ENCODE measurements at places on chromosomes 13 and 19. TPM values are rescaled to one million over a fixed set of nuclear protein-coding genes. Genes with fewer than 3 reads are reported as not detected.

- no peaks in the 10 kb centered on the region for H3K27me3 ChIP-seq
- H3K4me1 ChIP-seq = no peaks in the 10 kb centered on the region
- no peaks in the 10 kb centered on the region for H3K36me3 ChIP-seq
- no peak overlapping the region for H3K4me3 ChIP-seq
- H3K27ac ChIP-seq = no peak overlapping the region
Measured at GRCh38 chr13:76741624-76742023, 144.6 kb downstream of the KCTD12 start.

GRCh38 chr13:90979059-90979458 lies 368.4 kb upstream of the MIR17HG start:
- H3K4me1 ChIP-seq = no peaks in the 10 kb centered on the region
- no peak overlapping the region for H3K27ac ChIP-seq
- no peaks in the 10 kb centered on the region for H3K36me3 ChIP-seq
- H3K4me3 ChIP-seq = no peak overlapping the region
- DNase-seq = no peak

GRCh38 chr19:5961969-5962945 lies 15.7 kb downstream of the RANBP3 start:
- H3K27ac ChIP-seq = peak overlapping the region; percentile 86
- no peaks in the 10 kb centered on the region for H3K4me1 ChIP-seq
- no peak for DNase-seq
- H3K27me3 ChIP-seq = no peaks in the 10 kb centered on the region
- H3K36me3 ChIP-seq = no peaks in the 10 kb centered on the region

DNA sequence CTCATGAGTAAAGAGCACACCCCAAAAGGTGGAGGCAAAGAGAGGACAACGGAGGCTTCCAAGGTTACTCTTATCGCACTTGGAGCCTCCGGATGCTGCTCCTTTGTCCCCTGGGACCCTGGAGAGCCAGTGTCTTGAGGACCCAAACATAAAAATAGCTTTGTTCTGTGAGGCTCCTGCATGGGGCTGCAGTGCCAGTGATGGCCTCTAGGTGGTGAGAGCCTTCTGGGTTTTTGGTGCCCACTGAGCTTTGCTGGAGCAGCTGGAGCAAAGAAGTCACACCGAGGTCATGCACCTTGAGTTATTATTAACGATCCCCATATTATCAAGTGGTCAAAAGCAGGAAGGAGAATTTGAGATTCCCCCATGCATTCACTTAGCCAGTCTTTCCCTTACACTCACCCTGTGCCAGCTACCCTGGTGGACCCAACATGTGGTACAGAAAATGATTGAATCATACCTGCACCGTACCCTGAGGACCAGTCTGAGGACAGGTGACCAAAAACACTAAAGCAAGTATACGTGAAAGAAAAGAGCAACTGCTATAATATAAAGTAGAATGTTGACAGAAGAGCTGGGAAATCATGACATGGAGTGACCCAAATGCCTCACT lies 41.5 kb downstream of the ZNF682 start:
- H3K4me1 ChIP-seq = no peaks in the 10 kb centered on the region
- DNase-seq = no peak
- no peak overlapping the region for H3K27ac ChIP-seq
- no peaks in the 10 kb centered on the region for H3K27me3 ChIP-seq

- H3K4me3 ChIP-seq = no peak overlapping the region
- DNase-seq = no peak
- H3K4me1 ChIP-seq = no peaks in the 10 kb centered on the region
- no peaks in the 10 kb centered on the region for H3K27me3 ChIP-seq
Measured at GRCh38 chr13:26914624-26915023, 154.0 kb upstream of the GPR12 start.

DNA sequence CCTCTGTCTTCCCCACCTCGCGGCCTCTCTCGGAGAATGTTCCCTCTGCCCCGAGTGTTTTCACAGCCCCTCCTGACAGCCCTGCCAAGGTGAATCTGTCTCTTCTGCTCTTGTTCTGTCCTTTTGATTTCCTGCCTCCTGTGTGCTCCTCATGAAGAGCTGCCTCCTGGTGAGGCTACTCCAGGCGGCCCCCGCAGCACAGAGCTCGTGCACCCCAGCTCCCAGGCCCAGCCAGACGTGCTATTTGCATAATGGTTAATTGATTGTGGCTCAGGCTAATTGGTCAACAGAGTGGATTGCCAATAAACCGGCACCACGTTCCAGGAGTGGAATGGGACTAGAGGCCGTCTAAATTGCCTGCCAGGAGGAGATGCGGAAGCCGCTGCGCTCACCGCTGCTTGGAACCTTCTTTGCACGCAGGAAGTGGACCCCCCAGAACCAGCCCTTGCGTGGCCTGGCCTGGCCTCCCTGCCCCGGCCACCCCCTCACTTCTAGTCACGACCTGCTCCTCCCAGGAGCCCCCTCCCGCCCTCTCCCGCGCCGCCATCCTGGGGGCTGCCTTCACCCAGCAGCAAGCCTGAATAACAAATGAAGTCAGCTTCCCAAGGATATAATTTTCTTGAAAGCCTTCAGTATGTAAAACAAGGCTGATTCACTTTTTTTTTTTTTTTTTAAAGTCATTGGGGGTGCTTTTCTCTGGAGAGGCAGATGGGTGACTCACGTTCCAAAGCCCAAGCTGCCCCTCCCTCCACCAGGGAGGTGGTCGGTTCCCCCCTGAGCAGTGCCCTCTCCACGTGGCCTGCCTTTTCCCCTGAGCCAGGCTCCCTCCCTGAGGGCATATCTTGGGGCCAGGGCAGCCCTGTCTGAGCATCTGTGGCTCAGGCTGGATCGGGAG lies 144.0 kb downstream of the KDM4B start:
- H3K4me3 ChIP-seq = no peak overlapping the region
- no peaks in the 10 kb centered on the region for H3K27me3 ChIP-seq
- DNase-seq = no peak
- H3K4me1 ChIP-seq = peaks cover 25% of the 10 kb centered on the region

DNA sequence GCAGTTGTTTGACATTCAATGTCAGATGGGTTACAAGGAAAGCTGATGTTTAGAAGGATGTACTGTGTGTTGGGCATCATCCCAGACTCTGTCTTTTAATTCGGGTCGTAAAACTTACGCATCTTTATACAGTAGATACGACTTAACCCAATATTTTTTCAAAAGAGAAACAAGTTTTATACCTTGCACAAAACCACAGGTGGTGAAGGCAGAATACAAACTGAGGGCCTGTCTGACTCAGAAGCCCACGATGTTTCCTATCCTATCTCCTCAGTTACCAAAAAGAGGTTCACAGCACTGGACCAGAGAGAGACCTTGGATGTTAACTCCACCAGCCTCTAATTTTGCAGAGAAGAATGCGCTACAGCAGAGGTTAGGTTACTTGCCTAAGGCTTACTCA lies 477.0 kb downstream of the FOXO1 start:
- DNase-seq = no peak
- no peaks in the 10 kb centered on the region for H3K4me1 ChIP-seq
- no peak overlapping the region for H3K4me3 ChIP-seq
- H3K36me3 ChIP-seq = no peaks in the 10 kb centered on the region
- peak overlapping the region; percentile 84 for H3K27ac ChIP-seq

GRCh38 chr13:66071029-66071428 lies 1159.1 kb downstream of the PCDH9 start:
- no peaks in the 10 kb centered on the region for H3K27me3 ChIP-seq
- no peak overlapping the region for H3K27ac ChIP-seq
- DNase-seq = no peak
- no peaks in the 10 kb centered on the region for H3K4me1 ChIP-seq
- no peak overlapping the region for H3K4me3 ChIP-seq

DNA sequence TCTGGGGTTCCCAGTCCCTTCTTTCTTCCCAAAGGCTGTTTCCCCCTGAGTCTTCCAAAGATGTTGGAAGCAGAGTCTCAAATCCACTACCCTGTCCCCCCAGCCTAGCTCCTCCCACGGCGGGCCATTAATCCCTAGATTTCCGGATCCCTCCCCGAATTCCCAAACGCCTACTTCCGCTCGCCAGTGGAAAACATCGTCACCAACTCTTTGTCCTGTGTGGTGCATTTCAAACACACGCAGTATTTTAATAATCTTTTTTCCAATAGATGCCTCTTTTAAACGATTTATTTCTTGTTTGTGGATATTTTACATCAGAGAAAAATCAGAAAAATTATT lies 610 bp downstream of the ZNF791 start:
- peak overlapping the region; percentile 99 for H3K27ac ChIP-seq
- H3K4me1 ChIP-seq = peaks cover 34% of the 10 kb centered on the region
- peak; percentile 86 for DNase-seq
- H3K4me3 ChIP-seq = peak overlapping the region; percentile 95

GRCh38 chr19:11479898-11480714 lies 740 bp downstream of the ELAVL3 start:
- peak overlapping the region; percentile 34 for H3K4me3 ChIP-seq
- no peak for DNase-seq
- peaks cover 14% of the 10 kb centered on the region for H3K27me3 ChIP-seq
- H3K27ac ChIP-seq = no peak overlapping the region
- no peaks in the 10 kb centered on the region for H3K36me3 ChIP-seq

- no peak overlapping the region for H3K4me3 ChIP-seq
- peaks cover 14% of the 10 kb centered on the region for H3K4me1 ChIP-seq
- H3K36me3 ChIP-seq = no peaks in the 10 kb centered on the region
- DNase-seq = no peak
Measured at GRCh38 chr13:51906581-51906980, 44.8 kb downstream of the CCDC70 start.

GRCh38 chr19:56927294-56927693 lies 86.8 kb upstream of the PEG3 start:
- DNase-seq = no peak
- no peaks in the 10 kb centered on the region for H3K4me1 ChIP-seq
- no peak overlapping the region for H3K27ac ChIP-seq
- no peaks in the 10 kb centered on the region for H3K36me3 ChIP-seq
- H3K27me3 ChIP-seq = no peaks in the 10 kb centered on the region

GRCh38 chr19:8457827-8458226 lies 13.1 kb downstream of the HNRNPM start:
- H3K36me3 ChIP-seq = peaks cover 24% of the 10 kb centered on the region
- H3K27ac ChIP-seq = peak overlapping the region; percentile 15

GRCh38 chr19:54434112-54434872 lies 14.7 kb upstream of the LENG8 start:
- H3K4me3 ChIP-seq = no peak overlapping the region
- H3K27ac ChIP-seq = no peak overlapping the region
- no peak for DNase-seq
- no peaks in the 10 kb centered on the region for H3K27me3 ChIP-seq
- H3K36me3 ChIP-seq = no peaks in the 10 kb centered on the region
- no peaks in the 10 kb centered on the region for H3K4me1 ChIP-seq

- H3K4me1 ChIP-seq = no peaks in the 10 kb centered on the region
- DNase-seq = no peak
- H3K27me3 ChIP-seq = no peaks in the 10 kb centered on the region
- no peak overlapping the region for H3K4me3 ChIP-seq
- no peak overlapping the region for H3K27ac ChIP-seq
- H3K36me3 ChIP-seq = no peaks in the 10 kb centered on the region
Measured at GRCh38 chr13:63696055-63696454, 2280.4 kb upstream of the PCDH20 start.

DNA sequence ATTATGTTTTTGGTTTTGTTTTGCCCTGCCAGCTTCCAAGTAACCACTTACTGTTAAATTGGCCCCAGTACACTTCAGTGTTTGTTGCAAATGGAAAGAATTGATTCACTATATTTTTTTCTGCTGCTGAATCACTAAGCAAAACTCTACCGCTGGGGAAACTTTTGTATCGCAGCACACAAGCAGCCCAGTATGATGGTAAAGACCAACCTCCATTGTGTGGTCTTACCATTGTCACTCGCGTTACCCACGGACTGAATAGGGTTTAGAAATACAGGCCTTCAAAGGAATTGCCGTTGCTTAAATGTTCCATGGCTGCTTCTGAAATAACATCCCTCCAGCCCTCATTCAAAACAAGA lies 7.9 kb downstream of the SPATA13 start:
- H3K27me3 ChIP-seq = no peaks in the 10 kb centered on the region
- no peaks in the 10 kb centered on the region for H3K36me3 ChIP-seq
- peak overlapping the region; percentile 40 for H3K27ac ChIP-seq
- H3K4me1 ChIP-seq = no peaks in the 10 kb centered on the region

GRCh38 chr13:42875475-42876269 lies 94.3 kb downstream of the FAM216B start:
- no peak for DNase-seq
- no peaks in the 10 kb centered on the region for H3K27me3 ChIP-seq
- H3K4me1 ChIP-seq = peaks cover 5% of the 10 kb centered on the region
- H3K4me3 ChIP-seq = no peak overlapping the region
- no peak overlapping the region for H3K27ac ChIP-seq
- no peaks in the 10 kb centered on the region for H3K36me3 ChIP-seq

GRCh38 chr19:39890755-39891551 lies 43.5 kb downstream of the FCGBP start:
- no peaks in the 10 kb centered on the region for H3K36me3 ChIP-seq
- no peak for DNase-seq
- no peak overlapping the region for H3K4me3 ChIP-seq
- no peak overlapping the region for H3K27ac ChIP-seq
- no peaks in the 10 kb centered on the region for H3K27me3 ChIP-seq

- H3K4me1 ChIP-seq = no peaks in the 10 kb centered on the region
- no peak overlapping the region for H3K4me3 ChIP-seq
- no peak for DNase-seq
- H3K27me3 ChIP-seq = no peaks in the 10 kb centered on the region
- no peak overlapping the region for H3K27ac ChIP-seq
Measured at GRCh38 chr13:30991184-30991583, 58.7 kb downstream of the TEX26 start.

DNA sequence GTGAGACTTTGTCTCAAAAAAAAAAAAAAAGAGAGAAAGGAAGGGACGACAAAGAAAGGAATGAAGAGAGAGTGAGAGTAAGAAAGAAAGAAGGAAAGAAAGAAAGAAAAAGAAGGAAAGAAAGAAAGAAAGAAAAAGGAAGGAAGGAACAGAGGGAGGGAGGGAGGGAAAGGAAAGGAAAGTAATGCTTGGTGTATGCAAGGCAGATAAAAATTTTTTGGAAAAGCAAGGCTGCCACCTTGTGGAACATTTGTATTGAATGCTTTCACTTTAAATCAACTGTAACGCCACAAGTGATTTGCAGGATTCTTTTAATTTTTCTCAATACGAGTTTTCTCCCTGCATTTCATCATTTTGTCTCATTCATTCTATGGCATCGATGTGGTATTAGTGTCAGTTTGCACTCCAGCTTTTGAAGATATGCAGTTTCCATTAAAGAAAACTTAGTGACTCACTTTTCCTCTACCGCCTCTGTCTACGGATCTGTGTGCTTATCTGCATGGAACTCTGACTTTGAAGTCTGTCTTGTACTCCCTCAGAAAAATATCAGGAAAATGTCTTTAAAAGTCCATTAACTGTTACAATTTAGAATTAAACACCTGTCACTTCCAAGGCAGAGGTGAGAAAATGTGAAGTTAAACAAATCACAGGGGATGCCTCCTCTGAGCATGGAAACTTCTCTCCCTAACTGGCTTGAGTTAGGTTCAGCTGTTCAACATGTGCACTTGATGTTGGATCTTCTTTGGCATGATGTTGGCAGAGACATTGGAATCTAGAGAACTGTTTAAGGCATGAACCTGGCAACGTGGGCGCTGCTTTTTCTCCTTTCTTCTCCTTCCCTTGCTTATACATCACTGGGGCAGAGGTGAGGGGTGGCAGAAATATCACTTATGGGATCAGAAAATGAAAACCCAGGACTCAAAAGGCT lies 20.0 kb upstream of the ZDHHC20 start:
- H3K4me3 ChIP-seq = no peak overlapping the region
- H3K27ac ChIP-seq = no peak overlapping the region
- no peaks in the 10 kb centered on the region for H3K27me3 ChIP-seq
- no peaks in the 10 kb centered on the region for H3K36me3 ChIP-seq

The ADGRE1 gene
- total RNA-seq = not detected

The FSD1 gene
- not detected for total RNA-seq

The KLF1 gene
- 0.26 TPM for total RNA-seq

The KLC3 gene
- not detected for total RNA-seq

The PRKD2 gene
- total RNA-seq = 8.6 TPM

Measured in right atrium auricular region (tissue), 2 donors.